ENCODE measurements at places on chromosomes 4 and X.

DNA sequence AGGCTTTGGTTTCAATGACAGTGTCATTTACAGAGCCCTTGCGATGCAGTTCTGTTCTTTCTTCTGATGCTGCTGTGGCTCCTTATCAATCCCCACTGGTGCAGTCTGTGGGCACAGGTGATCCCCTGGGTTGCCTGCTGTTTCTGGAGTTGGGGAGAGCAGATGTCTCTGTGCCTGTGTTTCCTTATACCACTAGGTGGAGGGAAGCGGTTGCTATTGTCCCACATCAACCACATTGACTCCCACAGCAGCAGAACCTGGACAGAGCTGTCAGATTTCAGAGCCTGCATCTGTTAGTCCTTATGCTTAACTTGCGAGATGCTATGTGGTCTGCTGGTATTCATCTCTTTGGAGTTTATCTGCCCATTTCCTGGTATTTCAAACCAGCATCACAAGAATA lies 57.7 kb downstream of the NEIL3 start:
- DNase-seq, result peak; percentile 44

DNA sequence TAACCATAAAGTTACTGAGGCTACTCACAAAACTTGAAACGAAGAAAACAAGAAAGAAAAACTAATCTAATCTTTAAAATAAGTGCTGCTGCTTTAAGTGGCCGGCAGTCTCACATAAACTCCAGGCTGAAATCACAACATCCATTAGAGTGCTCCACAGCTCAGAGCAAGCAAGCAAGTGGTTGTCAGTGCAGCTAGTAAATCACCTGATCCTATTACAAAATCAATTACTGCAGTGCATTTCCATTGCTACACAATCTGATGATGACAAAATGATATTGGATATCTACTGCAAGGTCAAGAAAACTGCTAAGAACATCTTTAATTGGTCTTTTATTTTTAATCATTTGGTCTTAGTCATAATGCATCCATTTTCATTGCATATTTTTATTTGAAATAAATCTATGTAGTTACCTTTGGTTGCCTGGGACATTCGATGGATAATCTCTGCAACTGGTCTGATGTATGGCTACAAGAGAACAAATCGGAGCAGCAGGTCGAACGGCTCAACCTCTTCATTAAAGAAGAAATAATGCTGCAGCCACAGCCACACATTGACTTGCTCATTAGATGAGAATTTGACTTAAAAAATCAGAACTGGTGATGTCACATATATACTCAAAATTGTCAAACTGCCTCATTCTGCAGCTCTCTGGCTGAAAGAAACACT lies 87.7 kb downstream of the FBXW7 start:
- no peak for DNase-seq

GRCh38 chr4:124199755-124200154 lies 512.8 kb downstream of the ANKRD50 start:
- DNase-seq, result peak; percentile 55

- peak; percentile 54 for DNase-seq
These were observed 103.8 kb upstream of the QRFPR start for GRCh38 chr4:121484633-121485032.

GRCh38 chrX:149495573-149496071 lies 9.5 kb downstream of the IDS start:
- peak; percentile 67 for DNase-seq

GRCh38 chr4:14627038-14627437 lies 375.2 kb upstream of the CPEB2 start:
- DNase-seq, result no peak

DNA sequence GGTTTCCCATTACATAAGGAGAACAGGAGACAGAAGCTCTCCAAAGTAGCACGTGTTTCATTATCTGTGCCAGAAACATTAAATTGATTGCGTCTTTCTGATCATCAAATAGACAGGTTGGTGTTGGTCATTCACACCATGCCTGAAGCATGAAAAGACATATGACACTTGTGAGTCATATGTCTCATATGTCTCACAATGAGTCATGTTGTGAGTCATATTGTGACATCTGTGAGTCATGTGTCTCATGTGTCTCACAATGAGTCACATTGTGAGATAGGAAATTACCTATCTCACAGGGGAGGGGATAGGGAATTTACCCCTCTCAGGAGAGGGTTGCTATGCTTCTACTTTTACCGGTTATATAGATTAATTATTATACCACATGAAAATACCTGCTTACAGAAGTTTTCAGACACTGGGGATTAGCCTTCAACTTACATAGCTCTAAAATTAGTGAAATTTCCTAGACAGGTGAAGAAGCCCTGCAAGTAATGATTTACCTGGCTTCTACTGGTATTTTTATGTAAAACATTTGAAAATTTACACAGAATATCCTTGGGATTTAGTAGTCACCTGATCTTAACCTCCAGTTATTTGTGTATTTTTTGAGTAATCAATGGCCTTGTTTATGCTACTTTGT lies 80.8 kb downstream of the NPFFR2 start:
- peak; percentile 42 for DNase-seq

DNA sequence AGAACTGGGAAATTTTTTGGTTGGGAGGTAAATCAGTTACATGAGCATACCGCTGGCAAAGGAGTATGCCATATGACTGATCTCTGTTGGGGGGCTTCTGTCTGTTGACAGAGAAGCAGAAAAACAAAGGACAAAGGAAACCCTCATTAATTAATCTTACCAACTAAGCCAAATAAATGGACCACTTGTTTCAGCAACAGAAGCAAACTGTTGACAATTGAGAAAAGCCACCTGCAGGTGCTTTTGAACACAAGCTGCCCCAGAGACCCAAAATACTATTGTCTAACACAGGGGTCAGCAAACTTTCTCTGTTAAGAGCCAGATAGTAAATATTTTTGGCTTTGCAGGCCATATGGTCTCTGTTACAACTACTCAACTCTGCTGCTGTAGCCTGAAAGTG lies 7.0 kb upstream of the FRYL start:
- DNase-seq, result no peak

- no peak for DNase-seq
These were observed 38.3 kb upstream of the PPP2R3B start for GRCh38 chrX:425056-425455.

GRCh38 chr4:1547131-1547855 lies 136.8 kb downstream of the FAM53A start:
- no peak for DNase-seq

- peak; percentile 20 for DNase-seq
These were observed 320.7 kb upstream of the FTHL17 start for GRCh38 chrX:31392513-31392912.

GRCh38 chrX:120236687-120237479 lies 13.7 kb upstream of the ZBTB33 start:
- no peak for DNase-seq

- DNase-seq, result peak; percentile 21
These were observed 4.8 kb downstream of the AREG start for GRCh38 chr4:74449571-74450297.

DNA sequence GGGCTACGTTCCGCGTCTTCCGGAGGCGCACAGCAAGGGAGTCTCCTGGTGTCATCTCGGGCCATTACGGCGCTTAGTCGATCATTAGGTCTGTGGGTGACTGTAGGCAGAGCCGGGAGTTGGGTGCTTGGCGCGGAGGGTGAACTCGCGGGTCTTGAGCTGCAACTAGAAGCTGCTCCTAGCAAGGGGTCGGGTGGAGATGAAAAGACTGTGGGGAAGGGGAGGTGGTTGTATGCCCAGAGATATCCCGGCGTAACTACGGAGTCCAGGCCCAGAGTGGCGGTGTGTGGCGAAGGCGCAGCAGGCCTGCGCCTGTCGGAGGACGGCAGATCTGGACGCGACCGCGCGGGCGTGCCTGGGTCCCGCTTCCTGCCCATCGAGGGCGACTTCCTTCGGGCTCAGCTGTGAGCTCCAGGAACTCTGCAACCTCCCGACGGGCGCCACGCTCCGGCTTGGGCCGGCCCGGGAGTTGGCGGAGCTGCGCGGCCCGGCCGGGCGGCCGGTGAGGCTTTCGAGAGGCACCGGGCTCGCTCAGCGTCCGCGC lies 2.7 kb upstream of the NKX3-2 start:
- no peak for DNase-seq

DNA sequence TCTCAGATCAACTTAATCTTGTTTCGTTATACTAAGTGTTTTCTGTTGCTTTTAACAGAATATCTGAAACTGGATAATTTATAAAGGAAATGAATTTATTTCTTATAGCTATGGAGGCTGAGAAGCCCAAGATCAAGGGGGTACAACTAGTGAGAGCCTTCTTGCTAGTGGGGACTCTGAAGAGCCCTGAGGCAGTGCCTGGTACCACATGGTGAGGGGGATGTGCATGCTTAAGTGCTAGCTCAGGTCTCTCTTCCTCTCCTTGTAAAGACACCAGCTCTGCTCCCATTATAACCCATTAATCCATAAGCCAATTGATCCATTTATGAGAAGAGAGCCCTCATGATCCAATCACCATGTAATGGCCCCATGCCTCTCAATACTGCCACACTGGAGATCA lies 17.9 kb downstream of the COX18 start:
- DNase-seq, result no peak

- no peak for DNase-seq
These were observed 1601.5 kb upstream of the PCDH10 start for GRCh38 chr4:131547506-131547981.

DNA sequence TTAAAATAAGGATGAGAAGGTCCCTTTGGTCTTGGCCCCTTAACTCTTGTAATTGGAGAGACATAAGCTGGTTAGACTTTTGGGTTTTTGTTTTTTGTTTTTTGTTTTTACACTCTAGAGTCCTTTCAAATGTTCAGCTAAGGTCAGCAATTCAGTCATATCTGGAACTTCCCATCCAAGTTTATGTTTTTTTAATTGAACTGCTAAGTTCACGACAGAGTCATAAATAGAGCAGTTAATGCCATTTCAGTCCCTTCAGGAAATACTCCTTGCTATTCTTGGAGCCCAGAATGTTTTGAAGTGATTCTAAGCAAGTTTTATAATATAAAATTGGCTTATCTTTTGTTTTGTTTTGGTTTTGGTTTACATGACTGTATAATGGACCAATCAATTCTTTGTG lies 329.4 kb upstream of the PABPC4L start:
- DNase-seq, result no peak

GRCh38 chr4:12296366-12296765 lies 867.7 kb upstream of the HS3ST1 start:
- DNase-seq, result no peak

- no peak for DNase-seq
These were observed 86.8 kb downstream of the ZNF718 start for GRCh38 chr4:211033-211511.

DNA sequence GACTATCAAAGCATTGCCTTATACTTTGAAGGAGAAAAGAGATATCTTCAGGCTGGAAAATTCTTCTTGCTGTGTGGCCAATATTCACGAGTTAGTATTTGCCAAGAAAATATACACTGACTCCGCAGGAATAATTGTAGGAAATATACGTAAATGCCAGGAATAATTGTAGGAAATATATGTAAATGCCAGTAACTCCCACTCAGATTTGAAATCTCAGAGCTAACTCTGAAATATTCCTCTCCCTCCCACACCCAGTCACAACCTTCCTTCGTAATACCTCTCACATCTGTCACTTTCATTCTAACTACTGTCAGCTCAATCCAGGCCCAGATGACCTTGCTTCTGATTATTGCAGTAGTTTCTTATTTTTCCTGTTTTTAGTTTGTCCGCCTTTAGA lies 73.5 kb downstream of the WDR19 start:
- DNase-seq, result no peak

GRCh38 chrX:10856797-10857196 lies 236.4 kb upstream of the MID1 start:
- DNase-seq, result no peak

DNA sequence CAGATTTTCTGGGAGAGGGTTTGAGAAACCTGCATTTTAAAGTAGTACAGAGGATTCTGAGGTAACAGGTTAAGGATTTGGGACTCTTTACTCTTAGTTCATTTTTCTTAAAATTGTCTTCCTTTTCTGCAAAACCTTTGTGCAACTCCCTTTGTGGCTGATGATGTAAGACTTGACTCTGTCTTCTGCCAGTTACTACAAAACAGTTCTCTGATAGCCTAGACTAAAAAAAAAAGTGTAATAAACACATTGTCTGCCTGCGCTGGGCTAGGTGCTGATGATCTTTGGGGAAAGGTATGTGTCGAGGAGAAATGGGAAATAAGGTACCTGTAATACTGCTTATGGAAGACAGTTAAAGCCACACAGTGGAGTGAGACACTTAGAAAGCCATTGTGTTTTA lies 28.7 kb downstream of the IL13RA1 start:
- DNase-seq, result no peak
